Fibroblast of gingiva (primary cell): ENCODE measurements at places on chromosomes 1 and 21.

DNA sequence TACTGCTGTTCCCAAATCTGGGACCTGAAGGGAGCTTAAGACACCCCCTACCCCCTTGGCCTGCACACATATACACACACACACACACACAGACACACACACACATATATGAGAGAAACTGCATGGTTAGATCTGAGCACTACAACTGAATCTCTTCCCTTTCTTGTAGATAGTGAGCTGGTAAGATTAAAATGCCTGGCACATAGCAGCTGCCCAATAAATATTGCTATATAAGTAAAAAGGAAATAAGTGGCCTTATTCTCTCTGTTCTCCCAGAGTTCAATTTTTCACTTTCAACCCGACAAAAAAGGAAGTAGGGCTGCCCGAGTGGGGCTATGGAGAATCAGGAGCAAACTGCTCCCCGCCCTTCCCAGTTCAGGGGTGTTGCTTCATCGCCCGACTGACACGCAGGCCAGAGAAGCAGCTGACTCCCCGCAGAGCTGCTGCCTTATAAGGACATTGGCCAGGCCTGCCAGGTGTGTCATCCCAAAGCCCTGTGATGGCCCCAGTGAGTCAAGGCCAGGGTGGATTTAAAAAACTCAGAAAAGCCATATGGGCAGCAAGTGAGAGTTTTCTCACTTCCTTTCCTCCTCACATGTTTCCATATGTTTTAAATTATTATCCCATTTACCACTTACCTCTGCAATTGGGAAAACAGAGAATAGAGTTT is 106.5 kb upstream of the SLC44A3 start:
- peak; percentile 83 for DNase-seq

- DNase-seq, result no peak
These were observed 42.6 kb upstream of the COL6A1 start for GRCh38 chr21:45938811-45939520.

DNA sequence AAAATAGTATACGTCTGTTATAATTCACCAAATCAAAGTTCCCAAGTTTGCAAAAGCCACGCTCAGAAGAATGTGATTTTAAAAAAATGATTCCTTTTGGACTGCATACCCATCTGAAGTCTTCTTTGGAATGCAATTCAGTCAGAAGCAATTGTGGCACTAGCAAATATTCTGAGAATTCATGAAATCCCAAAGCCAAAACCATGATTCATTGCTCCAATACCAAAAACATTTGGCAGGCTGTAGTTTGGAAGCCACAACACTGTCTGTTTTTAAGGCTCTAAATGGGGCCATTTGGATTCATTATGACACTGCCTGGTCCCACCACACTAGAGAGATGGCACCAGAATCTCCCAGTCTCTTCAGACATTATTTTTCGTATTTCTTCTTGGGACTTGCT is 21.8 kb upstream of the LRRC53 start:
- peak; percentile 43 for DNase-seq

GRCh38 chr1:2165646-2166045 is 28.9 kb downstream of the FAAP20 start:
- DNase-seq, result no peak
